ENCODE measurements at places on chromosomes 3 and 15. TPM values are rescaled to one million over a fixed set of nuclear protein-coding genes. Genes with fewer than 3 reads are reported as not detected.

DNA sequence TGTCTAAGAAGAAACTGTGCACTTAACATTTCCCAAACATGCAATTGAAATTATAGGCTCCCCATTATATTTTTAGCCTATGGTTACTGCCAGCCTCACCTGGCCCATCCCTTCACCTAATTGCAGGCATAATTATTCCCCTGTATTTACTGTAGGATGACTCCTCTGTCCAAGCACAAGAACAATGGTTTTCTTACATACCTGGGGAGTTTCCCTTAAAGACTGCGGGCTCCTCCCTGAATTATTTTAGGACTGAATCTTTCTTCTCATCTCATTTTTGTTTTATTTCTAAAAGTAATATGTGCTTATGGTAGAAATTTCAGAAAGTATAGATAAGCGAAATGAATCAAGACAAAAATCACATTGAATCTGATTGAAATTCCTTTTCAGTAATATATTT is 11.4 kb downstream of the TM4SF1 start:
- H3K27ac ChIP-seq: no peak overlapping the region
- DNase-seq: no peak
- no peaks in the 10 kb centered on the region for H3K36me3 ChIP-seq
- no peaks in the 10 kb centered on the region for H3K27me3 ChIP-seq
- no peak overlapping the region for H3K4me3 ChIP-seq
- peaks cover 17% of the 10 kb centered on the region for H3K4me1 ChIP-seq

The ITGA11 gene
- 1.2 TPM for total RNA-seq

DNA sequence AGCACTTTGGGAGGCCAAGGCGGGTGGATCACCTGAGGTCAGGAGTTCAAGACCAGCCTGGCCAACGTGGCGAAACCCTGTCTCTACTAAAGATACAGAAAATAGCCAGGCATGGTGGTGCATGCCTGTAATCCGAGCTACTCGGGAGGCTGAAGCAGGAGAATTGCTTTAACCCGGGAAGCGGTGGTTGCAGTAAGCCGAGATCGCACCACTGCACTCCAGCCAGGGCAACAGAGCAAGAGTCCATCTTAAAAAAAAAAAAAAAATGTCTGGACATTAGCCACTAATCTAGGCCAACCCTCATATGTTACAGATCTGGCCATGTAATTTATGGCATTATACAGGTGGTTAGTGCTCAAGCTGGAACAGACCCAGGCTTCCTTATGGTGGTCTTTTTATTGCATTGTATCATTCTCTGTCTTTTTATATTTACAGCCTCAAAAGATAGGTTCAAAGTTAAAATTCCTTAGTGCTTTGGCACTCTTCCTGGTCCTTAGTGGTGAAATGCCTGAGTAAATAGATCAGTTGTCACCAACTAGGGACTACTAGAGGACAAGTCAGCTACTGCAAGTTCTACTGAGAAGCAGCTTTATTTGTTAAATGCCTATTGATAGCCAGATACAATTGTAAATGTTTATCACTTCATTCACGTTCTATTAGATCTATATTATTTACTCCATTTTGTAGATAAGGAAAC is 16.0 kb downstream of the STARD9 start:
- peak overlapping the region; percentile 71 for H3K27ac ChIP-seq
- H3K27me3 ChIP-seq: no peaks in the 10 kb centered on the region
- H3K4me1 ChIP-seq: no peaks in the 10 kb centered on the region
- no peaks in the 10 kb centered on the region for H3K36me3 ChIP-seq

The DLL4 gene
- 5.4 TPM for total RNA-seq

The STIMATE gene
- 11.5 TPM for total RNA-seq

The EPHA3 gene
- 23.5 TPM for total RNA-seq

GRCh38 chr3:58898513-58898912 is 151.3 kb downstream of the CFAP20DC start:
- no peaks in the 10 kb centered on the region for H3K4me1 ChIP-seq
- no peak overlapping the region for H3K27ac ChIP-seq
- no peaks in the 10 kb centered on the region for H3K27me3 ChIP-seq
- H3K4me3 ChIP-seq: no peak overlapping the region
- H3K36me3 ChIP-seq: no peaks in the 10 kb centered on the region
- no peak for DNase-seq

- H3K27ac ChIP-seq: no peak overlapping the region
- DNase-seq: no peak
- H3K4me1 ChIP-seq: no peaks in the 10 kb centered on the region
- H3K4me3 ChIP-seq: no peak overlapping the region
- no peaks in the 10 kb centered on the region for H3K27me3 ChIP-seq
- no peaks in the 10 kb centered on the region for H3K36me3 ChIP-seq
Observed at GRCh38 chr15:68062214-68062613, 8.1 kb downstream of the PIAS1 start.

- no peaks in the 10 kb centered on the region for H3K36me3 ChIP-seq
- DNase-seq: no peak
- H3K4me3 ChIP-seq: no peak overlapping the region
- peaks cover 11% of the 10 kb centered on the region for H3K4me1 ChIP-seq
Observed at GRCh38 chr3:156643729-156644389, 30.5 kb upstream of the TIPARP start.

DNA sequence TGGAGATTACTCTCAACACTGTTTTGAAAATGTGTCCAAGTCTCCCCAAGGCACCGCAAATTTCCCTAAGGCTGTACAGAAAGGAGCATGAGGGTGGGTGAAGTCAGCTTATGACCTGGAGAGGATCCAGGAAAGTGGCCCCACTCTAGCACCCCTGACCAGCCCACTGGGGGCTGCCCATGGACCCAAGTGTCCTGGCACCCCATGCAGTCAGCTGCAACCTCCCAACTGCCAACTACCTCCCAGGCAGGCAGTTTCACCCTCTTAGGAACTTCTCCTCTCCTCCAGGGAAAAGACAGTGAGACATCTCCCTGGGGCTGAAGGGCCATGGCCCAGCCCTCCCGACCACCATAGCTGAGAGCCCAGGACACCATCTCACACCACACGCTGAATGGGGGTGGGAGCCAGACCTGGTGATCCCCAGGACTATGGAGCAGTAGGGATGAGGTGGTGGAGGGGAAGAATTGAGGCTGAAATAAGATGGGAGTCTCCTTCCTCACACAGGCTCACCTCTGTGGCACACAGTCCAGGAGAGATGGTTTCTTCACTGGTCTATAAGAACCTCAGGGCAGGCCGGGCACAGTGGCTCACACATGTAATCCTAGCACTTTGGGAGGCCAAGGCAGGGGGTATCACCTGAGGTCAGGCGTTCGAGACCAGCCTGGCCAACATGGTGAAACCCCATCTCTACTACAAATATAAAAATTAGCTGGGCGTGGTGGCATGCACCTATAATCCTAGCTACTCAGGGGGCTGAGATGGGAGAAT is 104.4 kb downstream of the DAPK2 start:
- DNase-seq: no peak
- H3K4me3 ChIP-seq: no peak overlapping the region
- peaks cover 18% of the 10 kb centered on the region for H3K4me1 ChIP-seq
- H3K36me3 ChIP-seq: no peaks in the 10 kb centered on the region
- no peaks in the 10 kb centered on the region for H3K27me3 ChIP-seq

DNA sequence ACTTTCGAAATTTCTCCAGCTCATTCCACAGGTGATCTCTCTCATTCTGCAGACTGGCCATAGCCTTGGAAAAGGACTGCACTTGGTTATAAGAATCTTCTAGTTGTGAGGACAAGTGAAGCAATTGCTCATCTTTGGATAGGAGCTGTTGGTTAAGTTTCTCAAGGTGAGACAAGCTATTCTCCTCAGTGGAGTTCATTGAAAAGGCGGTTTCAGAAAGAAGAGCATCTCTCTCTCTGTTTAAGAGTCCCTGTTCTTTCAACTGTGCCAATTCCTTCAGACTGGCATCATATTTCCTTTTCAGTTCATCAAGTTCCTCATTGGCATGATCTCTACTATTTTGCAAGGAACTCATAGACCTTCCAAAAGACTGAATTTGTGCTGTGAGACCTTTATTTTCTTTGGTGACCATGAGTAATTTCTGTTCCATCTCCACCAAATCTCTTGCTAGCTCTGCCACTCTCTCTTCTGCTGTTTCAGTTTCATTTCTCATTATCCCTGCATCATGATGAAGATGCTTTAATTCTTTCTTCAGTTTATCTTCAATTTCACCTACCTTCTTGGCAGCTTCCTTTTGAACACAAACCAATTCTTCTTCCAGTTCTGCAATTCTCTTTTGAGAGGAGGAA is 30.2 kb upstream of the HCLS1 start:
- no peak for DNase-seq
- H3K27ac ChIP-seq: no peak overlapping the region
- no peak overlapping the region for H3K4me3 ChIP-seq
- no peaks in the 10 kb centered on the region for H3K4me1 ChIP-seq
- no peaks in the 10 kb centered on the region for H3K27me3 ChIP-seq
- peaks cover 4% of the 10 kb centered on the region for H3K36me3 ChIP-seq

DNA sequence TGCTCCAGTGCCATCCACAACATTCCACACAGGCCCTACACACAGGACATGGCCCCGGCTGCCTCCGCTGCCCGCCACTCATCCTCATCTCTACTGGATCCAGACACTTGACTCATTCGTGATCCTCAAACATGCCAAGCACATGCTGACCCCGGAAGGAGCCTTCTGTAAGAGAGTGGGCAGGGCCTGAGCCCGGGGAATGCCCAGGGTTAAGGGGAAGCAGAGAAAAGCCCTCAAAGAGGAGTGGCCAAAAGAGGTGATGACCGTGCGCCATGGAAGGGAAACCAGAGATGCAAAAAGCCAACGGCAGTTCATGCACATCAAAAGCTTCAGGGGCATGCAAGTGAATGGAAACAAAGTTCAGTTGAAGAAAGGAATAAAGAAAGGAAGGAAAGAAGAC is 46.1 kb downstream of the RFTN1 start:
- H3K4me3 ChIP-seq: no peak overlapping the region
- no peaks in the 10 kb centered on the region for H3K36me3 ChIP-seq
- no peak overlapping the region for H3K27ac ChIP-seq
- no peak for DNase-seq

DNA sequence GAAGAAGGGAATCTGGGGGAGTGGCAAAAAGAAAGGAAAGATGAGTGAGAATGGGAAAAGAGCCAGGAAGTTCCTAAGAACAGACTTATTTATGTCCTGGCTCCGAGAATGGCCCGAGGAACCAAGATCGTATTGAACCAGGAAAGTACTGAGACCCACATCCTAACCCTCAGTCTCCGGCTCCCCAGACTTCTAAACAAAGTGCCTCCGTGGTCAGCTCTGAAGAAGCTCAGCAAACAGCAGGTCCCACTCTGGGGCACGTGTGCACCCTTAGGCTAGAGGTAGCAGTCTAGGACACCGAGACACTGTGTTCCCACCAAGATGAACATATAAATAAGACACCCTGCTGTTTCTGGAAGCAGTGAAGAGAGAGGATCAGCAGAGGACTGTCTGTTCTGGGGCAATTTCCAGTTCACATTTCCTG is 307.4 kb downstream of the NTRK3 start:
- no peak for DNase-seq
- H3K4me1 ChIP-seq: peaks cover 13% of the 10 kb centered on the region
- H3K36me3 ChIP-seq: no peaks in the 10 kb centered on the region
- H3K27ac ChIP-seq: peak overlapping the region; percentile 40
- H3K4me3 ChIP-seq: no peak overlapping the region
- H3K27me3 ChIP-seq: no peaks in the 10 kb centered on the region

DNA sequence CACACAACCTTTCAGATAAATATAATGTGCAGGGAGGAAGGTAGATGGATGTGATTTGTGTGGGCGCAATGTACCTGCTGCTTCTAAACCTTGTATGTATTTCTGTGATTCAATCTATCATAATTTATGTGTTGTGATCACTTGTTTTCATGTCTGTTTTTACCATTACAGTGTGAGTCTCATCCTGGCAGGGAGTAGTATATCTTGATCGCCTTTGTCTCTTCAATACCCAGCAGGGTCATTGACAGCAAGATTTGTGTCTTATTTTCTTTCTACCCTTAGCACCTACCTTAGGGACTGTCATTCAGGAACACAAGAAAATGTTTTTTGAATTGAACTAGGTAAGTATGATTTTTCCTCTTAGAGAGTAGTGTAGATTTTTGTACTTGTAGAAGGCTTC is 83.7 kb upstream of the SELENOK start:
- H3K36me3 ChIP-seq: no peaks in the 10 kb centered on the region
- H3K27me3 ChIP-seq: no peaks in the 10 kb centered on the region
- no peaks in the 10 kb centered on the region for H3K4me1 ChIP-seq

DNA sequence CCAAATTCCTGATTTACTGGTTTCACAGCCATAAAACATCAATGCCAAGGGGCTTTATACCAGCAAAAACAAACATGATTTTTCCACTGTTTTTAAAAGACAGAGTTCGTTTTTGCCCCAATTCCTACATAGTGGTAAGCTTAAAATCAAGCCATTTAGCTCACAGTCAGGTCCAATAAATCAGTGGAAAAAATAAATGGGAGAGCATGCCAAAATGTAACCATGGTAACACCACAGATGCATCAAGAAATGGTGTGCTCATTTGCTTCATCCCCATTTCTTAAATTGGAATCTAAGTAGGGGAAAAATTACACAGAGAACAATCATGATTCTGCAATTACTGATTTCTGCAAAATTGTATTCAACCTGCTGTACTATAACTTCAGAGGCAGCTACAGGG is 418.8 kb downstream of the MAGI1 start:
- no peaks in the 10 kb centered on the region for H3K36me3 ChIP-seq
- no peak for DNase-seq
- H3K27ac ChIP-seq: no peak overlapping the region
- no peak overlapping the region for H3K4me3 ChIP-seq

The GOLGA8R gene
- 4.8 TPM for total RNA-seq

GRCh38 chr15:93420050-93420452 is 331.0 kb upstream of the RGMA start:
- no peak overlapping the region for H3K4me3 ChIP-seq
- H3K36me3 ChIP-seq: no peaks in the 10 kb centered on the region

The ROPN1 gene
- total RNA-seq: not detected

DNA sequence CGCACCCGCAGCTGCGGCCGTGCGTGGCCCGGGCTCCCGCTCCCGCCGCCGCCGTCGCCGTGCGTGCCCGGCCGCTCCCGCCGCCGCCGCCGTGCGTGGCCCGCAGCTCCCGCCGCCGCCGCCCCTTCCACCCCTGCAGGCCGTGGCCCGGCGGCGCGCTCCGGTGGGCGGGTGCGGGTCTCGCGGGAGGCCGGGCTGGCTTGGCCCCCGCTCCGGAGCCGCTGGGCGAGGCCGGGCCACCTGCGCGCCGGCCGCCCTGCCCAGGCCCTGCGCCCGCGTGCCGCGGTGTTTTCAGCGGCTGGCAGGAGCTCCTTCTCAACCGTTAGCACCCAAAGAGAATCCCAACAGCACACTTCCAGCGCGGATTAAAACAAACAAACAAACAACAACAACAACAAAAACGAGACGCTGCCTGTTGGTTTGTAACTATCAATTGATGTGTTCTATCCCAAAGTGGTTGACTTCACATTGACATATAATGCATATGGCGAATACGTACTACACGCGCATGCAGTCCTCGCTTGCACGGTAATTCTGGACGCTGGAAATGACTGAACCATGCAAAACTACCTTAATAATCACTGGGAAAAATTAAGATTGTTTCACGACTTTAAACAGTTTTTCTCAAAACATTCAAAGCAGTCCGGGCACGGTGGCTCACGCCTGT is 113.7 kb upstream of the GOLGA8J start:
- H3K4me1 ChIP-seq: no peaks in the 10 kb centered on the region
- no peak for DNase-seq
- peaks cover 18% of the 10 kb centered on the region for H3K27me3 ChIP-seq
- H3K36me3 ChIP-seq: no peaks in the 10 kb centered on the region
- H3K4me3 ChIP-seq: peak overlapping the region; percentile 35

All from sigmoid colon (tissue), 7 donors.